ENCODE measurements at places on chromosomes 7 and 10. TPM values are rescaled to one million over a fixed set of nuclear protein-coding genes. Genes with fewer than 3 reads are reported as not detected.

- DNase-seq, result no peak
These were observed 610.0 kb downstream of the KCNMA1 start for GRCh38 chr10:77027576-77027975.

DNA sequence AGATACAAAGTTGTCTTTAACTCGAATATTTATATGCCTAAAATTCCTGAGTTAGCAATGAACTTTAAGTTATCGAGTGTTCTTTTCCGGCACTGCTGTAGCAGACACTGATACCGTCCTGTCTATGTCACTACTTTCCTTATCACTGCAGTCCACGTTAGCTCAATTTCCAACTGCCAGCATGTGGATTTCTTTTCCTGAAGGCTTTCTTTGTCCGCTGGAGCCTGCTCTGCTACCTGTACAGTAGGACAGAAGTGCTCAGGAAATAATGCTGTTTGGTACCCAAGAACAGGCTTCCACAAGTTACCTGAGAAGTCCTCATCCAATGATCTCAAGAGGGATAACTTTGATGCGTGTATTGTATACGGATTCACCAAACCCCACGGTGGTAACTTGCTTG, 329.4 kb downstream of the NXPH1 start:
- DNase-seq, result no peak

DNA sequence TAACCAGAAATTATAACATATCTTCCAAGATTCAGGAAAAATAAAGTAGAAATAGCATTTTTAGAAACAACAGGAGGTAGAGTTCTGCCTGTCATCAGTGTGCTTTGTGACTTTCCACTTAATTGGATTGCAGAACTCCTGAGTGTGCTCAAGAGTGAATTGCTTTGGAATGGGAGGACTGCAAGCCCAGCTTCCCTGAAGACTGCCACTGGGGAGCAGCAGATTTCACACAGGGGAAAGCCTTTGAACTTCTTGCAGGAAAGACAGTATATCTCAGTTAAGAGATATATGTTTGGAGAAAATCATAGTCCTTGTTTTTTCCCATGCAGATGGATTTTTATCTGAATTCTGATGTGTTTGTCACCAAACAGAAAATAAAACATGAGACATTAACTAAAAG, 124.5 kb downstream of the TMEM168 start:
- no peak for DNase-seq

- DNase-seq, result no peak
These were observed 156.2 kb upstream of the ZMIZ1 start for GRCh38 chr10:78912361-78913218.

The PRF1 gene
- total RNA-seq, result not detected

DNA sequence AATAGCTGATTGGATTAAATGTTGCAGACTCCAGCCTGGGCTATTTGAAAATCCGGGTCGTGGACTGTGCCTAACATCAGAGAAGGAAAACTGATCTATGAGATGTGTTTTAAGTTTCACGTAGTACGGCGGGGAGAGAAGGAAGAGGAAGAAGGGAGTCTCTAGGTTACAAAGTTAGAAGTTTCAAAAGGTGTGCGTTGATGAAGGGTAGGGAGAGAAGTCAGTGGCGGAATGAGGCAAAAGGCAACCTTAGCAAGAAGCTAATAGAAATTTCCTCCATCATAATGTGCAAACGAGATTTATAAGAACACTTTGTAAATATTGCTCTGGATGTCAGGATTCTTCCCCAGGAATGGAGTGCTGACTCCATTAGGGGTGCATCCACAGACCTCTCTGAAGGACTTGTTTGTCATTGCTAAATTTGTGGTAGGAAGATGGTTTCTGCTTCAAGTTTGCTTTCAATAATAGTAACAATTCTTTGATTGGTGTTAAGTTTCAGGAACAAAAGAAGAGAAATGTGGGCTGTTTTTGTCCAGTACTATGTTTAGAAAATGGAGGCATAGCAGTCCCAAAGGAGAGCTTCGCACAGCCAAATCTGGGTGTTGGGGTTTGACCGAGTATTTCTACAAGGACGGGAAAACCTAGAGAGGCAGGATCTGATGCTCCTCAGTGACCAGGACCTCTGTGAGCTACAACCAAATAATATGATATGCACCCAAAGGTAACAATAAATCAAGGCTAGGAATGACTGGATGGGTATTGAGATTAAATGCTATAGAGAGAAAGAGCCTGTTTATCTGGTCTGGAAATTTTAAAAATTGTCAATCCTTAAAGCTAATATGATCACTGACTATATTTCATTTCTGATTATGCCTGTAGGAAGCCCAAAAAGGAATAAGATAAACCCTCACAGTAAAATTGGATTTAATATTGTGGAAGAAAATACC, 8.2 kb downstream of the TWIST1 start:
- DNase-seq, result no peak

DNA sequence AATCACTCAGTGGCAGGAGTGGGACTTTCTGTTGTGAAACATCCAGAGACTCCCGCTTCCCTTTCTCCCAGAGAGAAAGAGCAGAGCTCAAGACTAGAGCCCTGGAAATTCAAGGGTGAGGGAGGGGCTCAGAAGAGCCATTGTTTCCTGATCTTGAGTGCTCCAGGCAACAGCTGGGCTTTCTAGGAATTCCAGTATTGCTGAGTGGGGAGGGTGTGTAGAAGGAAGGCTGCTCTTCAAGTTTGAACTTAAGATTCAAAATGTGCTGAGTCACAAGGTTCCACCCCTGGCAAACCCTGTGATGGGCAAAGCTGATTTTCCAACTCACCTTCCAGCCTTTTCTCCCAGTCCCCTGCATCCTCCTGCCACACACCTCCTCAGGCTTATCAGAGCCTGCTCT, 42.3 kb upstream of the MSRB2 start:
- DNase-seq, result no peak

- DNase-seq, result peak; percentile 54
These were observed 627 bp upstream of the FLNC start for GRCh38 chr7:128829391-128830166.

The GIMAP5 gene
- total RNA-seq, result not detected

DNA sequence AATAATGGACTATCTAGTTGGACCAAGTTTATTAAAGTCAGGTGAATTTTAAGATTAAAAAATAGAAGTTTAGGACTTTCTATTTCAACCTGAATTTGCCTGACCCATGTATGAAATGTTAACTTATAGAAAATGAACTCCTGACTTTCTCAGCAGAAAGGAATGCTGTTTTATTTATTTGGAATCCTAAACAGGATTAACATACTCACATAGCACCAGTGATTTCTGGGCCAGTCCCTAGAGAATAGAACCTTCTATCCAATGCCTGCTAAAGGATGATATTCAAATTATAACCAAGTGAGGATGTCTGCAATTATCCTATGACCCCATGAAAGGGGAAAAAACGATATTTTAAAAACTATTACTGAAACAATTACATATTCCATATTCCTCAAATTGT, 148.8 kb downstream of the CHRM2 start:
- no peak for DNase-seq

- no peak for DNase-seq
These were observed 14.4 kb upstream of the MYL7 start for GRCh38 chr7:44155191-44156185.

The TEX47 gene
- not detected for total RNA-seq

DNA sequence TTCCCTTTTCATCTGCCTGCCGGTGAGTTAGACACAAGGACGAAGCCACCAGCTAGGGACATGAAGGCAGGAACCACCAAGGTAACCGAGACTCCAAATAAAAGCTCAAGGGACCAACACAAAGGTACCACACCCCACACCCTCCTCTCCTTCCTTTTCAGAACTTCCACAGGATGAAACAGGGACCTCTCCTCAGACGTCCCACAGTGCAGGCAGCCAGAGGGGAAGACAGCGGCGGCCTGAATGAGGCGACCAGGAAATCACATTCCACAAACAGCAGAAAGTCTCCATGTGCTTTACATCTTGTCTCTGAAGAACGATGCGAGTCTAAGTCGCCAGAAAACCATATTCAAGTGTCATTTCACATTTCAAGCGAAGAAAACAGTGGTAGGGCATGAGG, 97.8 kb downstream of the DIP2C start:
- no peak for DNase-seq

DNA sequence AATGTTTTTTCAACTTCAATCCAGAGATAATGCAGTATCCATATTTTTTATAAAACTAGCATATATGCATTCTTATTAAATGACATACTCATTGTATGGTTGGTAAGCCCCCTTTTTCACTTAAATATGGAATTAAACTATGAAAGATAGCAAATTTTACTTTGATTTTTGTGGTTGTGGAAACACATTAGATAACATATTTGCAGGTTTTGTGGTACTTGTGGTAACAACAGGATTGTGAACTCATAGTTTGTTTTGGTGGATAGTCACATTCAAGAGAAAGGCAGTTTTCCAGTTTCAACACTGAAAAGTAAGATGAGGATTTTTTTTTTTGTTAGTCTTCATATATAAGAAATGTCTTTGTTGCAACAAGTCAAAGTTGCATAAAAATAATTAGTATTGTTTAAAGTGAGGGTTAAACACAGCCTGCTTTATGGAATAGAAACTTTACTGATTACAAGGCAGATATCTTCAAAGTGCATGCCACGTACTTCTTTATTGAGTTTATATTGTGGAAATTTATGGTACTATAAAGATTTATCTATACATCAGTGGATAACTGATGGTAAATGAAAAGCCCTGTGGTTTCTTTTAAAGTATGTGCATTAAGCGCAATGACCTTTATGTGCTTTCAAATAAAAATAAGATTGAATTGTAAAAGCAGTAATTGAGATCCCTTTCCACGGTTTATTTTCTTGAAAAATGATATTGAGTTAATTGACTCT, 39.7 kb upstream of the SEMA3D start:
- no peak for DNase-seq

DNA sequence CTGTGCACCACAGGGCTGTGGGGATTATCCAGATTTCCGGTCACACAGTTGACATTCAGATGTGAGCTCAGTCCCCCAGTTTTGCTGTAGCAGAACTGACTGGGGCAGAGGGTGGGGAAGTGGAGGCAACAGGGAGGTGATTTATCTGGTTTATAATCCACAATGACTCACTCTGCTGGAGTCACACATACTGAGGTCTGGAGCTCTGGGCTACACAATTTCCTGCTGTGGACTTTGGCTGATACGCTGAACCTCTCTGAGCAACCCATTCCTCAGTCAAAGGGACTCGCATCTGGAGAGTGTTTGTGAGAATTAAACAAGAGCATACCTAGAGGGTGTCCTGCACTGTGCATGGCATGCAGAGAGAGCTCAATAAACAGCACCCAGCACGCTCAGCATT, 64.8 kb upstream of the PLPP4 start:
- DNase-seq, result no peak

- DNase-seq, result no peak
These were observed 1.0 kb upstream of the NOLC1 start for GRCh38 chr10:102150970-102151773.

DNA sequence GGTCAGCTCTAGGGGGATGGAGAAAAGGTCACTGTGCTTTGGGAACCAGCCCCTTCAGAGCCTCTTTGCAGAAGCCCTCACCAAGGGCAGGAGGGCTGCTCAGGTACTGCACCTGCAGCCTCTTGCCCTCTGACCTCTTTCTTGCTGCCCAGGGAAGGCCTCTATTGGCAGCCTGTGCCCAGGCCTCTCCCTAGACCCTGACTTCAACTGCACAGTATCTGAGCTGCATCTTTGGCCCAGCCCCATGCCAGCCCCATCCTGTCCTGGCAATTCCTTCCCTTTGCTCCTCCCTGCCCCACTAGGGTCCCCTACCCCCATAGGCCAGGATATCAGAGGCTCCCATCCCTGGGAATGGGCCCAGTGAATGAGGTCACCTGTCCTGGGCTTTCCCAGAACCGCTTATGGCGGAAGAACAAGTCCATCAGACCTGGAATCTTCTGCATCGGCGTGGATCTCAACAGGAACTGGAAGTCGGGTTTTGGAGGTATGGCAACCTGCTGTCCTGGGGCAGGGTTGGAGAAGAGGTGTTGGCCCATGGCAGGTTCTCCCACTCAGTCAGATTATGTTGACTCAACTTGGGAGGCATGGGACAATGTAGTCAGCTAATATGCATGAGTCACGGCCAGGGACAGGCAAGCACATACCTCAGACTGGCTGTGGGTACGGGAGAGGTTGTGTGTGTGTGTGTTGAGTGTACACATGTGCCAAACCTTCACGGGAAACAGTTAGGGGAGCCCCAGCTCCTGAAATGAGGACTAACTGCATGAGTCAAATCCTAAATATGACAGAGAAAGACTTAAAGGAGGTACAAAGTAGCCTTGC, 17.1 kb upstream of the CPA1 start:
- peak; percentile 76 for DNase-seq

The ZYX gene
- total RNA-seq, result 34.6 TPM

The OR6B1 gene
- not detected for total RNA-seq

The SPDYE16 gene
- total RNA-seq, result not detected

GRCh38 chr10:7206412-7207100, 204.3 kb downstream of the SFMBT2 start:
- no peak for DNase-seq

DNA sequence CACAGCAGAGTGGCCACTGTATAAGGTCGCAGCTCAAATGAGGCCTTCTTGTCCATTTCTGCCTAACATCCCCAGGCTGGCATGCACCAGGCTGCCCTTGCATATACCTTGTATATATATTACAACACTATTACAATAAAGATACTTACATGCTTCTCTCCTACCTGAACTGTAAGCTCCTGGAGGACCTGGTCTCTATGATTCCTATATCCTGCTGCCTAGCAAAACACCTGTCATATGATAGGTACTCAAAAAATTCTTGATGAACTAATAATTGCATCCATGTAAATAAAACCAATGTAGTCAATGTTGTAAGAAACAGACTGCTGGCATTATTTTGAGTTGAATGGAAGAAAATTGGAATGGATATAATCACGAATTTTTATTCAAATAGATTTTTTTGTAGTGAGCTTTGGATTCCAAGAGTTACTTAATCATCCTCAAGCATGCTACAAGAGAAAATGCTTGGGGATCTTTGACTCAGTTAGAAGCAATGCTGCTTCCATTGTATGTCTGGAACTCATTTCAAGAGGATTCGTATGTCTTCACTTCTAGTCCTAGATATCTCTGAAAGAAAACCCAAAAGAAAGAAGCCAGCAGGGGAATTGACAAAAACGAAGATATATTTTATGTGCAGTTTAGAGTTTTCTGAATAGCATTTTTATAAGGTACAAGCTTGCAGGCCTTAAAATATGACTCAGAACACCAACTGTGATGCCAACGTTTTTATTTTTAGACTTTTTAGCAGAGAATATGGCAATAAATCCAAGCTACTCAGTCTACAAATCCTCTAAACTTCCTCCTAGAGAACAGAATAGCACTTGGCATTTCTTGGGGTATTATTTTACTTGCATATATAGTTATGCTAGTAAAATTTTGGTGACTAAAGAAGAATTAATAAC, 53.1 kb downstream of the OSBPL3 start:
- DNase-seq, result no peak

DNA sequence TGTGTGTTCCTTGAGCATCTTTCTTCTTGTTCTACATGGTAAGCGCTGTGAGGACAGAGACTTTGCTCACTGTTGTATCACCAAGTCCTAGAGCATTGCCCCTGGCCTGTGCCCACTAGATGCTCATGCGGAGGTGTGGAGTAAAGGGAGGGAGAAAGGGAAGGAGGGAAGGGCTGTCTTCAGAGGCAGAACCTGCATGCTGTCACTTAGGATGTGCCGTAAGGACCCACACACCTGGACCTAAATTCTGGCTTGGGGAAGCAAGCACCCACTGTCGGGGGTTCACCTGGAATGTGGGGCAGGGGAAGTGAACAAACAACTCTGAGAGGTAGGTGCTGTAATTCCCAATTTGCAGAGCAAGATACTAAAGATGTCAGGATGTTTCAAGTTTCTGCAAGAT, 129.5 kb downstream of the PTPN20 start:
- no peak for DNase-seq

The CDK14 gene
- total RNA-seq, result 67.6 TPM

Data from SJCRH30 (cell line).